Dorsolateral prefrontal cortex (tissue), 122 donors: ENCODE measurements at places on chromosomes 7 and 10.

DNA sequence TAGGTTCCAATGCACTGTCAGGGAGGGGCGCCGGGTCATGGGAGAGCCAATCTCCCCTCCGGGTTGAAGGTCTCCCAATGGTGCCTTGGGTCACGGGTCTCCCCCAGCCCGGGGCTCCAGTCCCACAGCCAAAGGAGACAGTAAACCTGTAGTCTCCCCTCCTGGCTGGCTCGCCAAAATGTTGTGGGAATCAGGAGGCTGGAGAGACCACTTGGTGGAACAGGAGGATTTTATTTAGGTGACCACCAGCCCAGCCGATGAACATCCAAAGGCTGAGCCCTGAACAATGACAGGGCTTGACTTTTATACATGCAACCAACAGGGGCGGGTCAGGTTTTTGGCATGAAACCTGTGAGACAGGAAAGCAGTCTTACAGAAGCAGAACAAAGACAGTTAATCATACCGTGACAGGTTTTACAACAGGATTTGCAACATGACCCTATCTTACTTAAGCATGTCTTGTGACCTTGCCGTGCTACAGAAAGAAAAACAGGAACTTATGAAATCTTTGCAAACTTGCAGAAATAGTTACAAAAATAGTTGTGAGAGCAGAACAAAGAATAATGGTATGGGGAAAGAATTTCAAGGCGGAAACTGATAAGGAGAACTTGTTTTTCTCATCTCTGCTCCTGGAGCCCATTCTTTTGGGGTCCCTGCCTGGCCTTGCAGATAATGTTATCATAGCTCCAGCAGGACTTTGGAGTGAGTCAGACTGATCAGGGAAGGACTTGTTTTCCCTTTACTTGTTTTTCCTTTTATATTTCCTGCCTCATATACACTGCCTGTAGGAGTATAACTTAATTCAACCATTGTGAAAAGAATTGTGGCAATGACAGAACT is 7.1 kb downstream of the ERV3-1 start:
- no peak for DNase-seq

DNA sequence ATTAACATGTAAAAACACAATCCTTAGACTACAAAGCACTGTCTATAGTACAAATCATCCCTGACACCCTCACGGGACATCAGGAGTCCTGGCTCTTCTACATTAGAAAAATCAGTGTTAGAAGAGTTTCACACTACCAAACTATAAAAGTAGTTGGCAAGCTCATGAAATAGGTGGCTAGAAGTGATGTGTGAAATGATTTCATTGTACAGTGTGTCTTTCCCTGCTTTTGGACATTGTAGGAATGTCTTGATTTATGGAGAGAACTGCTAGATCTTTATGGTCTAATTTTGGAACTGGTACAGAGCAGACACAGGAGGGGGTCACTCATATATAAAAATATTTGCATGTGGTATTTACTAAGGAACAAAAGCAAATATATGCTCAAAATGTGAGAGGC is 33.2 kb downstream of the SEMA3A start:
- no peak for DNase-seq

DNA sequence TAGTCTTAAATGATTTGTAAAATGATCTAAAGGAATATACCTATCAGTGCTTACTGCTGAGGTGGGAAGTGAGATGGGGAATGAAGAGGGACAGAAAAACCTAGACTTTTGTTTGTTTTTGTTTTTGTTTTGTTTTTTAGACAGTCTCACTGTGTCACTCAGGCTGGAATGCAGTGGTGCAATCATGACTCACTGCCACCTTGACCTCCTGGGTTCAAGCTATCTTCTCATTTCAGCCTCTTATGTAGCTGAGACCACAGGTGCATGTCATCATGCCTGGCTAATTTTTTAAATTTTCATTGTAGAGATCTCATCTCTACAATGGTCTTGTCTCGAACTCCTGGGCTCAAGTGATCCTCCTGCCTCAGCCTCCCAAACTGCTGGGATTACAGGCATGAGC is 116.4 kb upstream of the SEM1 start:
- DNase-seq, result no peak

- no peak for DNase-seq
Measured at GRCh38 chr7:103048833-103049232, 25.8 kb downstream of the FBXL13 start.

DNA sequence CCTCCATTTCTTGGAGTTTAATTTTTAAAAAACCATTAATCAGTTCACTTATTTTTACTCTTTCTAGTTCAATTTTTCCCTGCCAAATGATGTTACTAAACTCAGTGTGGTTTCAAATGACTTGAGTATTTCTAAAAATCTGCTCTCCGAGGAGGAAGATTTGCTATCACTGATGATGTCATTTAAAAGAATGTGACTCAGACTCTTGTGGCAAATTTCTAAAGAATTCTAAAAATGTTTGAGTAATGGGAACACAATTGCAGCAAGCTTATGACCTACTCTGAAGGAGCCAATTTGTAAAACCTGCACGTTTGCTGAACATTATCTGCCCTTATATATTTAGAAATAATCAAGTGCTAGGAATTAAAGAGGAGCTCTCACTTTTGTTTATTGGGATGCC is 88.6 kb downstream of the SPAG6 start:
- no peak for DNase-seq

GRCh38 chr7:73861305-73861704 is 346 bp downstream of the TMEM270 start:
- DNase-seq, result no peak

DNA sequence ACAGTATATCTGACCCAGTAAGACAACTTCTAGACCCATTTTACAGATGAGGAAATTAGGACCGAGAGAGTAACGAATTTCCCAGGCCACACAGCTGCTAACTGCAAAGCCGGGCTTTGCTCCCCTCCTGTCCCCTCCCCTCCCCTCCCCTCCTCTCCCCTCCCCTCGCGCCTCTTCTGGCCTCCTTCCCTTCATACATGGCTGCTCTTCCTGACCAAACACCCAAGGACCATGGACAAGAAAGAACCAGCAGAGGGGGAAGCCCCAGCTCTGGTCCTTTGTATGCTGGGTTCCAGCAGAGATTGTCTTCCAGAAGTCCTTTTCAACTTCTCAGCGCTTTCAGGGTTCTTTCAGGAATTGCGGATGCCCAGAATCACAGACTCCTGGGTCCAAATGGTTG is 3.6 kb upstream of the TMEM72 start:
- no peak for DNase-seq

GRCh38 chr7:29208410-29209250 is 14.1 kb downstream of the CHN2 start:
- no peak for DNase-seq
